H9 (cell line): ENCODE measurements at places on chromosomes 6 and 20. TPM values are rescaled to one million over a fixed set of nuclear protein-coding genes. Genes with fewer than 3 reads are reported as not detected.
A peak's percentile ranks its signal among the peaks of the same experiment; 100 is the strongest.

DNA sequence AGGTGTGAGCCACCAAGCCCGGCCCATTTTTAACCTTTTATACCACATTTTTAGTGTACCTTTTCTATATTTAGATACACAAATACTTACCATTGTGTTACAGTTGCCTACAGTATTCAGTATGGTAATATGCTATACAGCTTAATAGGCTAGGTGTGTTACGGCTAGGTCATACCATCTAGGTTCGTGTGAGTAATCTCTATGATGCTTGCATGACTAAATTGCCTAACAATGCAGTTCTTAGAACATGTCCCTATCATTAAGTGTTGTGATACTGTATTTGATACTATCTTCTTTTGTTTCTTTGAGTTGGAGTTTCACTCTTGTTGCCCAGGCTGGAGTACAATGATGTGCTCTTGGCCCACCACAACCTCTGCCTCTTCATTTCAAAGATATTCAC, 387.7 kb upstream of the SASH1 start:
- no peak for DNase-seq

GRCh38 chr6:125906158-125906998, 50.2 kb upstream of the HINT3 start:
- peak; percentile 72 for DNase-seq

DNA sequence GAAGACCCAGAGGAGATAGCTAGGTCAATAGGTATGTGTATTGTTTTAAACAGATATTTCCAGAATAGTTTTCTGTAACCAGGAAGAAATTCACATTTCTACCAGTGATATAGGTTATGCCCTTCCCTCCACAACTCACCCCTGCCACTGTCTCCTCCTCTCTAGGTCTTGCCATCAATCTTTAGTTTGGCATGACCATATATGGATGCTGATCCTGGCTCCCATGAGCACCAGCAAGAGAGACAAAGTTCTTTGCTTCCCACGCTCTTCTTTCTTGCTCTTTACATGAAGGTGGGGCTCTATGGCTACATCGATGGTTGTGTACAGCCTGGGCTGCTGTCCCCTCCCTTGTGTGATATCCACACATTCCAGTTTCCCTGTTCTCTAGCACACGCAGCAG, 459.4 kb upstream of the ID4 start:
- no peak for DNase-seq

- DNase-seq: no peak
These were observed 66.4 kb downstream of the LY86 start for GRCh38 chr6:6654599-6655575.

DNA sequence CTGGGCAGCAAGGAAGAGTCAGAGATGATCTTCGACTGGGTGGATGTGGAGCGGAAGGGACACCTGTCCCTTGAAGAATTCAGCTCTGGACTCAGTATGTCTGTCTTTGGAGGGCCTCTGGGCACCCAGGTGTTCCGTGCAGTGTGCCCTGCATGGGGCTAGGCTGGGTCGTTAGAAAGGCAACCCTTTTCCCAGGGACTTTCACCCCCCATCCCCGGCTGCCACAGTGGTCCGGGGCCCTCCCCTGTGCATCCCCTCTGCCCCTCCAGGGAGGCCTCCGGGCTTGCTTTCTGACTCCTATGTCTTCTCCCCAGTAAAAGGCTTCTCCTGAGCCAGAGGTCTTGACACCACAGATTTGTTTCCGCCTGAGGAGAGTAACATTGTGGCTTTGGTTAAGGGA, 16.2 kb downstream of the RAB44 start:
- DNase-seq: no peak

- no peak for DNase-seq
These were observed 683 bp upstream of the GCNT2 start for GRCh38 chr6:10520468-10520867.

The GSTA4 gene
- 28.9 and 32.1 TPM in 2 replicates for total RNA-seq
